NCI-H187 treated with DMSO at 0.1 percent for 48 hours (cell line): ENCODE measurements at places on chromosomes 3 and 15.

DNA sequence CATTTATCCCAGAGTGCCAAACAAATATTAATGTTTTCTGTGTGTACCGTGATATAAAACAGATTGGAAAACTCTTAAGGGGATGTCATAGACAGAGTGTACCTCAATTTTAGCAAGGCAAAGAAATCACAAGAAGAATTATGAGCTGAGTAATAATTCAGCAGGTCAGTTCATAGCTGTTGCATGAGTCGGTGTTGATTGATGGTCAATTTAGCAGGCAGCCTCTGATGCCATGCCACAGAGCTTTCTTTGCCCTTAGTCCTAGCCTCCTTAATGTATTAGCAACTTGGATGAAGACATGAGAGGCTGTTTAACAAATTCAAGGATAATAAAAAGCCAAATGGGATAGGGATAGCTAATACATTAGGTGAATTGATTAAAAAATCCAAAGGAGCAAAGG lies 6.8 kb downstream of the SLC35A5 start:
- DNase-seq: no peak

DNA sequence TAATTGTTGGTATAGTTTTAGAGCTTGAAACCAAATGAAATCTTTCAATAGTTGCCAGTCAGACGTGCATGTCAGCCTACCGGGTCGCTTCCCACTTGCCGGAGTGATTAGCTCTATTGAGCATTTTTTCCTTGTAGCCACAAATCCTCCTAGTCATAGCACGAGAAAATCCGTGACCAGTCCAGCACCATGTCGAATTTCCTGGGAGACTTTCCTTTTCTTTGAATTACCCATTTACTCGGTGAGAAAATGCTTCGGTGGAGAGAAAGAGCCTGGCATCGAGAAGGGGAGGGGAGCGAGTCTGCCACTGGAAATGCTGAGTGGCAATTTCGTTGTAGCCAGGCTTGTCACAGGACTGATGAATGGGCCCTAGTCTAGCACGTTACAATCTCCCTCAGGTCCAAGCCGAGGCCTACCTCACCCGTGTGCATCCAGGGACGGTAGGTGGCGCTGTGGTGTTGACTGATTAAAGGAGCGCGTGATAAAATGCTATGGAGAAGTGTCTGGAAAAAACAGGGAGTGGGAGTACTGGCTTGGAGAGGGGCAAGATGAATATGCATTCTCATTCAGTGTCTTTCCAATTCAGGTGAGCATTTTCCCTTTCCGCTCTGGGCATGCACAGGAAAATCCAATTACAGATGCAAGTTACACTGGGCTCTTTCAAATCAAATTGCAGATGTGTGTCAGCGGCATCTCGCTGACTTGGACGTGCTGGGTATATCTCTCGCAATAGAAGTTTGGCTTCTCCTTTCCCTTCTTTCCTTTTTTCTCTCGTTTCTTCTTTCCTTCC lies 238.8 kb downstream of the EDEM1 start:
- peak; percentile 78 for DNase-seq

GRCh38 chr3:169764312-169764881 lies 463 bp downstream of the TERC start:
- DNase-seq: no peak

- no peak for DNase-seq
Observed at GRCh38 chr3:139517321-139518065, 22.0 kb downstream of the RBP1 start.

DNA sequence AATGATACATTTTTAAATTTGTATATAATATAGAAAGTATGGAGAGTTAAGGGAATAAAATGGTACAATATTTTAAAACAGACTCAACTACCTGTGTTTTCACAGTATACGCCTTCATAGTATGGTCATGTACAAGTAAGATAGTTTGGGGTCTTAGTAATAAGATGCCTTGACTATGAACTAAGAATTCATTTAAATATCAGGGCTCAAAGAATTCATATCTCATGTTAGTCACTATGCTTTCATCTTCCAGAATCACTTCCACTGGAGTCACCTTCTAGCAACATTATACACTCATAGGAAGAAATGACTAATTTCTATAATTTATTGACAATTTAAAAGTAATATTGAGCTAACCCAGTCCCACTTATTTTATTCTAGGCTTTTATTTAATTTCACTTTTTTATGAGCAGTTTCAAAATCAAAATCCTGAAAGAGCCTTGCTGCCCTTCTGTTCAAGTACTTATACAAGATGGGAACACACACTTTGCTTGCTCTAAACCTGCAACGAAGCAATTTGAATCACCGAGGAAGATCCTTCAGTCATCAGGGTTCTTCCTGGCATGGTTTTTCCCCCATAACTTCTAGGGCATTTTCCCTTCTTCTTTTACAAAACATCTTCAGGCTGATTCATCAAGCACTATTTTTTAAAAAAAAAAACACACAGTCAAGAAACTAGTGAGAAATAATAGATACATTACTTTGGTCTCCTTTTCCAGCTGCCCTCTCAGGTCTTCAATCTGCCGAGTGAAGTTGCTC lies 94.1 kb downstream of the MYH15 start:
- no peak for DNase-seq

GRCh38 chr15:52295421-52296001 lies at the start of gene MYO5C:
Gene MYO5C, minus strand, starts transcription at chr15:52295804. Its CDS starts 168 bp downstream, at chr15:52295636.
- DNase-seq: peak; percentile 1

DNA sequence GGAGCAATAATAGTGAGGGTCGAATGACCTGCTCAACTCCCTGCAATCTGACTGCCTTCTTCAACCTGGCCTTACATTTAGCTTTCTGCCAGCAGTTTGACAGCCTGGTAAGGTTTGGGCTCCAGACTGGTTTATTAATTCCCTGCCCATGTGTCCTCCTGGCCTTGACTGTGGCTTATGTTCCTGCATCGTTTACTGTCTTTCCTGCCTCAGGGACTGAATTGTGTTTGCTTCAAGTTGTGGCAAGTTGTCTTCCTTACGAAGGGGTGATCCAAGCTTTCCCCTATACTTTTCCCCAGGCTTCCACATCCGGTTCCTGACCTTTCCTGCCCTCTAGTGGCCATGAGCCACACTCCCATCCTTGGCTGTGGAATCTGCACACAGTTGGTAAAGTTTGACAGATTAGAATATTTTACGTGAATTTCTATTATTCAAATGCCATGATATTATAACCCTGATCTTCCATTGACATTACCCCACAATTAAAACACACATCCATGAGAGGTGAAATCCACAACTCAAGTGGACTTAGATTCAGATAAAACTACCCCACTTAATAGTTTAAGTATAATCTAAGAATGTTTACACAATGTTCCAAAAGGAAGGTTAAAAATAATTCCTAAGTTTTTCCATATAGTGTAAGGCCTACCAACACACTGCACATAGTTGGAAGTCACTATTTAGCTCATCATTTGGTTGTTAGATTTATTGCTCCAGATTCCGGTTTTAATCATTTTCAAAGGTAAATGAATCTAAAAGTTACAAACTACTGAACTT lies 95.7 kb downstream of the NEDD4 start:
- DNase-seq: no peak

DNA sequence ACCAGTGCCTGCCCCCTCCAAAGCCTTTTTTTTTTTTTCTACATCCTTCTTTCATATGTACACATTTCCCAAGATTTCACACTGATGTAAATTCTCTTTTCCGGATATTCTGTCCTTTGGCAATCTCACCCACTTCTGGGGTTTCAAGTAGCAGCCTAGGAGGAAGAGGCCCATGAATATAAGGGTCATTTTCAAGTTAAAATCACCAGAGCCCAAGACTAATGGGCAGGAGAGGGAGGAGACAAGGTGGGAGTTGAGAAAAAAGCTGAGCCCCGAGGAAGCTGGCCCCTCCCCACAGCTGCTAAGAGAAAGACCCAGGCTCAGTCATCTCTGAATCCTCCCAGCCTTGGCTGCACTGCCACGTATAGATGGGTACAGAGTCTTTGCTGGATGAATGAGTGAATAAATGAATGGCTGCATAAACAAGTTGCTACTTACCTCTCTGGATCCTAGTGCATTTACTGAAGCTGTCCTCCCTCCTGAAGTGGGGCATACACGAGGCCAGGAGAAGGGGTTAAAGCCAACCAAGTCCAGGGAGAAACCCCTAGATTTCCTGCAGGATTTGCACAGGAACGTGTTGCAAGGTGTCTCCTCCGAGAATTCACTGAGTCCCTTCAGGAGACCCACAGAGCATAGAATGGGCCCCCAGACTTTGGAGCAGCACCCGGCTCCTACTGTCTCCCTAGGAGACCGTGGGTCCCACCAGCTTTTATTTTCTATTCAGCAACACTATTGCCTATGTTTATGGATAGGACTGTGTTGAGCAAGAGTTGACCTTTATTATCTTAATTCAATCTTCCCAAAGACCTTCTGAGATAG lies 100.8 kb upstream of the LIPC start:
- DNase-seq: no peak

DNA sequence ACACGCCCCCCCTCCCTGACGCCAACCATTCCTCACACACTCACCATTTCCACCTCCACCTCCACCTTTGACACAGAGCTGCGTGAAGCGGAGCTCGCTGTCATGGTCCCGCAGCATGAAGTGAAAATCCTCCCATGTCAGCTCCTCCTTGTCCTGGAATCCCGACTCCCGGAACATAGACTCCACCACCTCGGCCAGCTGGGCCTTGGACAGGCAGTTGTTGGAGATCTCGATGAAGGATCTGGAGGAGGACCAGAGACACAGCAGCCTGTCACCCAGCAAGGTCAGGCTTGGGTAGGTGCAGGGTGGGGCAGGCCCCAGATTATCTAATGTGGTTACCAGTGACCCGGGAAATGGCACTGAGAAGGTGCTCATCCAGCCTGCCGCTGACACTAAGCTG lies 12.2 kb downstream of the DUOX2 start:
- no peak for DNase-seq

- DNase-seq: peak; percentile 56
Observed at GRCh38 chr15:49169880-49170597, at the start of gene GALK2. Gene GALK2, plus strand, starts transcription at chr15:49170247. Its CDS starts 76 bp downstream, at chr15:49170323.
